ENCODE measurements at places on chromosomes 16 and 17. TPM values are rescaled to one million over a fixed set of nuclear protein-coding genes. Genes with fewer than 3 reads are reported as not detected.

The SLC22A31 gene
- not detected for total RNA-seq

The CACNG5 gene
- not detected for total RNA-seq

The ADGRG1 gene
- total RNA-seq: 0.20 TPM

The RPS15A gene
- total RNA-seq: 2,321 TPM

The GDPD1 gene
- 2.7 TPM for total RNA-seq

DNA sequence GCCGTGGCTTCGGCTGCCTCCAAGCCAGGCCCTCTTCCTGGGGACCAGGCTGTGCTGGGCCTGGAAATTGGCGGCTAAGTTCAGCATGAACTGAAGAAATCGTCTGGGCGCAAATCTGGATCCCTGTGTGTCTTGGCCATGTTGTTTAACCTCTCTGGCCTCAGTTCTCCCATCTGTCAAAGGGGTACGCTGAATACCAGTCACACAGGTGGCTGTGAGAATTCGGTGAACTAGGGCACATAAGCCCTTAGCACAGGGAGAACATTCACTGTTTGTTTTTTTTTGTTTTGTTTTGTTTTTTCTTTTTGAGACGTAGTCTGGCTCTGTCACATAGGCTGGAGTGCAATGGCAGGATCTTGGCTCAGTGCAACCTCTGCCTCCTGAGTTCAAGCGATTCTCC, 19.0 kb downstream of the LASP1 start:
- DNase-seq: no peak

DNA sequence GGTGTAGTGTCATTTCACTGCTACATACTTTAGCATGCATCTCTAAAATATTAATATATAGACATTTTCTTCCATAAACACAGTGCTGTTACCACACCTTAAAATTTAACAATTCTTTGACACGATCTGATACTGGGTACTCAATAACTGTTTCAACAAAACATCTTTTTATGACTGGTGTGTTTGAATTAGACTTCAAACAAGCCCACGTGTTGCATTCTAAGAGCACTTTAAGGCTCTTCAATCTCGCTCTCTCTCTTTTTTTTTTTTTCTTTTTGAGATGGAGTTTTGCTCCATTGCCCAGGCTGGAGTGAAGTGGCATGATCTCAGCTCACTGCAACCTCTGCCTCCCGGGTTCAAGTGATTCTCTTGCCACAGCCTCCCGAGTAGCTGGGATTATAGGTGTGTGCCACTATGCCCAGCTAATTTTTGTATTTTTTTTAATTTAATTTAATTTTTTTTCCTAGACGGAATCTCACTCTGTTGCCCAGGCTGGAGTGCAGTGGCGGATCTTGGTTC, 15.8 kb upstream of the SLC46A1 start:
- DNase-seq: no peak

- no peak for DNase-seq
Measured at GRCh38 chr16:10990378-10990777, 46.0 kb downstream of the CLEC16A start.

DNA sequence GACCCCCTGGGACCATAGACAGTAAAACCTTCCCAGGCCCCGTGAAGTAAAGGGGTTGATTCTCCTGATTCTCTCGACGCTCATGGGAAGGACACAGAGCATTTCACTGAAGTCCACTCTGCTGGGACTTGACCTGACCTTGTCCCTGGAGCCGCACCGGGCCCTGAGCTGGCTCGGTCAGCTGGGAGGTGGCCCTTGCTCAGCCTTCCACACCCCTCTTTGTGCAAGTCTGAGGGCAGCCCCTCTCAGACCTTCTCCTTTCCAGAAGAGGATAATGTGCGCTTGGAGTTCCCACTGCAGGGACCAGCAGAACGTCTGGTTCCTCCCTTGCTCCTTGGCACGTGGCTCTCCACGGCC, 115.5 kb downstream of the RAP1GAP2 start:
- DNase-seq: no peak

- no peak for DNase-seq
Measured at GRCh38 chr17:57104461-57105175, 19.6 kb downstream of the AKAP1 start.

GRCh38 chr16:66427036-66427860, at the start of gene BEAN1:
BEAN1 (plus strand) TSS chr16:66427295; CDS start chr16:66437677, 10,382 bp downstream.
- DNase-seq: peak; percentile 18

GRCh38 chr16:7303660-7304200, 28.9 kb upstream of the RBFOX1 start:
- no peak for DNase-seq

DNA sequence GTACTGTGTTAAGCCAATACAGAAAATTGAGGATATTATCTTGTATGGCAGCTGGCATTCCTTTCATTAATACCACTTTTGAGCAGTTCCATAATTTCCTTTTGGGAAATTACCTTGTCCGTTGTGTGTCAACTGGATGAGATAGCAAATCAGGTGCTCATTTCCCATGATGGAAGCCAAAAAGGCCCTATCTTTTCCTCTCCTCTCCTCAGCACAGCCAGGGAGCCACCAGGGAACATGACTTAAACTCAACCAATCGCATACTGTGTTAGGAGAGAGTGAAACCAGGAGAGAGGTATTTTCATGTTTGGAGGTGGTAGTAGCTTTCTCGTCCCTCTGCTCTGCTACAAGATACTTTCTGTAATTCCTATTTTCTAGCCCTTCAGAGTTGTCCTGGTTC, 96.1 kb upstream of the TOX3 start:
- DNase-seq: no peak

All from B cell (primary cell).